ENCODE measurements at places on chromosomes 5 and 9.

DNA sequence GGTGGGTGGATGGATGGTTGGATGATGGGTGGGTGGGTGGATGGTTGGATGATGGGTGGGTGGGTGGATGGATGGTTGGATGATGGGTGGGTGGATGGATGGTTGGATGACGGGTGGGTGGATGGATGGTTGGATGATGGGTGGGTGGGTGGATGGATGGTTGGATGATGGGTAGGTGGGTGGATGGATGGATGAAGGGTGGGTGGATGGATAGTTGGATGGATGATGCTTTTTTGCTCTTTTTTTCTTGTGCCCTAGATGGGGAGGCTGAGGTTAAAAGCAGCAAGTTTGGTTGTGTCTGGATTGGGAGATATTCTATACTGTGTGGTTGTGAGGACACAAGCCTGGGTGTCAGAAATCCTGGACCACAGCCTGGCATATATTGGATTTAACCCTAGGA, 5.4 kb downstream of the LCN12 start:
- no peak for DNase-seq

- DNase-seq = no peak
Measured at GRCh38 chr5:144596517-144596916, 425.8 kb downstream of the KCTD16 start.

DNA sequence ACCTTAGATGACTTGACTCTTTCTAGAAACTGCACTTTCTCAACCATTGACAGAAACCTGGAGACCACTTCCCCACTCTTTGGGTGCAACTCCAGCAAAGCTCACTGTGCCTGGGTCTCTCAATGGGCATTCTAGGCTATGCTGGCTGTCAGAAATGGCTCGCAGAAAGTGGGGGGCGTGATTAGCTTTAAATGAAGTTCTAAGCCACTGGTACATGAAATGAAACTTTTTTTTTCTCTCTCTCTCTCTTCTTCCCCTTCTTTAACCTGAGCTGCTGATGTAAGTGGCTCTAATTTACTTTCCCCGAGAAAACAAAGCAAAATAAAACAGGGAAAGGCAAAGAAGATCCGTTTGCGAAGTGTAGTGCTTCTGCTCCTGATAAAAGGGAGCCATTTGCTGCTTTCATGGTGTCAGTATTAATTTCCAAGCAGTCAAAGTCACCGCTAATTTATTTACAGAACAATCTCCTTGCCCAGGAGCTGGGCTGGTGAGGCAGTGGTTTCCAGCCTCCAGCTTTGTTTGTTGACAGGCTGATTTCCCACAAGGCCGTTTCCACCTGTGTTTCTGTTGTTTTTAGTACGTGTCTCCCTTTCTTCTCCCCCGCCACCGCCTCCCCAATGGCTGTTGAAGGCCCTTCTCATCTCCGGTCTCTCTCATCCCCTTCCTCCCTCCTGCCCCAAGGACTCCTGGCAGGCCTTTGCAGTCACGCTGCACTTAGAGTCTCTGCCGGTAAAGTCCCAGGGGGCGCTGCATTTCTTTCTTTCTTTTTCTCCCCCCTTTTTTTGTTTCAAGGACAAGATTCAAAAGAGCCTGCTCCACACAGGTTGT, 422.9 kb downstream of the EBF1 start:
- DNase-seq = no peak

GRCh38 chr5:14105718-14106410, 37.3 kb upstream of the TRIO start:
- DNase-seq = no peak

GRCh38 chr9:99299211-99300102, 77.4 kb downstream of the SEC61B start:
- no peak for DNase-seq

DNA sequence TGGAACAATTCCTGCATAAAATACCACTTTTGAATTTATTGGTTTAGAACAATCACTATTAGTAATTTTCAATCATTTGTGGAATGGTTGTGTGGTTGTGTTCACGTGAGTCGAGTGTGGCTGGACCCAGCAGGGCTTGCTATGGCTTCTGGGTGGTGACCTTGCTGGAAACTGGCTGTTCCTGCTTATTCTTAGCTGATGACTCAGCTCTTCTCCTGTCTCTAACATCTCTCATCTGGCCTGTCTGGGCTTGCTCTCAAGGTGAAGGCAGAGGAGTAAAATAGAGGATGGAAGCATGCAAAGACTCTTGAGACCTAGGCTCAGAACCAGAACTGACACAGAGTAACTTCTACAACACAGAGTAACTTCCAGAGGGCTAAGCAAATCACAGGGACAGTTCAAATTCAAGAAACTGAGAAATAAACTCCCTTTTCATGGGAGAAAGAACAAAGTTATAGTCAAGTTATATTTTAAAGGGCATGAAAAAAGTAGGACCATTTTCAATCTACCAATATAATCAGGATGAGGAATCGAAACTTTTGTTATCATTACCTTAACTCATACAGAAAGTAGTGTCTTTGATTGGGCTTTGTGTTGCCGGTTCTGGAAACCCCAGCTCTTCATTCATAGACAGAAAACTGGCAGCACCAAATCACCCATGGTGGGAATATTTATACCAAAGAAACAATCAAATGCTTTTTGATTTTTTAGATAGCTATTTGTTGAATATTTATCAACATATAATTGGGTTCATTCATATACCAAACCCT, 665.1 kb downstream of the CDH18 start:
- no peak for DNase-seq

GRCh38 chr9:125757834-125758233, 10.7 kb downstream of the PBX3 start:
- no peak for DNase-seq

GRCh38 chr5:117665121-117665520, 1090.5 kb upstream of the SEMA6A start:
- DNase-seq = no peak

DNA sequence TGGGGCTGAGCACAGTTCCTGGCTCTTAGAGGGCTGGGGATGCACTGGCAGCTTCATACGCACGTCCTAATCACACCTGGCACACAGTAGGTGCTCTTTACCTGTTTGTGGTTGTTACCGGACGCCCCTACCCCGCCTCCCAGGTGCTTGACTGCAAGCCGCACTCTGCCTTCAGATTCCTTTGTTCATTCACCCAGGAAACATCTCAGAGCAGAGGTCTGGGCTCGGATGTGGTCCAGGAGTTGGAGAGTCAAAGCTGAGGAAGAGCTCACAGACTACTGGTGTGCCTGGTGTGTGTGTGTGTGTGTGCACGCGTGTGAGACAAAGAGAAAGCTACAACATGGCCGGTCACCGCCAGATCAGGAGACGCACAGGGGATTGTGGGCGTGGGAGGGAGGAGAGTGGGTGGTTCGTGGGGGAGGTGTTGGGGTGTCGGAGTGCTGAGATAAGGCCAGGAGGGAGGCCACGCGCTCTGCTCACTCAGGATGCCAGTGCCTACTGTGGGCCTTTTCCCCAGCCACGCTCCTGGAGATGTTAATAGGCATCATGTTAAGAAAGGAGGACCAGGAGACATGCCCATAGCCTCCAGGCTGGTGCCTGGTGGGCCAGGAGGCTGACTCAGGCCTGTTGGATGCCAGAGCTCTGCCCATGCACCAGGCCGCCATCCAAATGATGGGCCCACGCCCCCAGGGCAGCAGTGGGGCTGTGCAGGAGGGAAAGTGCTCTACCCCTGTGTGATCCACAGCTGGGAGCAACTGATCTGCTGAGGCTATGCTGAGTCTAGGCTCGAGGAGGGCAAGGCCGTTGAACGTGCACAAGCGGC, 39.9 kb downstream of the CRB2 start:
- no peak for DNase-seq

DNA sequence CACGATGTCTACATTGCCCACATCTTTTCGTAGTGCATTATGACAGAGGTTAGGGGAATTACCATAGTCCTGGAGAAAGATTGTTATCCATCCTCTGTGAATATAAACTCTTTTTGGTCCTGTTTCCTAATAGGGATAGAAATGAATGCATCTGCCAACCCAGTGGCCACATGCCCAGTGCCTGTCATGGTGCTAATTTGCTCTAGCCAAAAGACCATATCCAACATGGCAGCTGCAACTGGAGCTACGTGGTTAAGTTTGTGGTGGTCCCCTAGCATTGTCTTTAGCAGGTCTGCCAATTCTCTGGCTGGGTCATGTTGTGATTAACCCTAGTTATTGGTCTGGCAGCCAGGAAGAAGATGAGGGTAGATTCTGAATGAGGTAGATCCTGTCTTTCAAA, 87.5 kb downstream of the FGF18 start:
- DNase-seq = no peak

GRCh38 chr9:6884101-6884500, 126.3 kb downstream of the KDM4C start:
- DNase-seq = no peak

DNA sequence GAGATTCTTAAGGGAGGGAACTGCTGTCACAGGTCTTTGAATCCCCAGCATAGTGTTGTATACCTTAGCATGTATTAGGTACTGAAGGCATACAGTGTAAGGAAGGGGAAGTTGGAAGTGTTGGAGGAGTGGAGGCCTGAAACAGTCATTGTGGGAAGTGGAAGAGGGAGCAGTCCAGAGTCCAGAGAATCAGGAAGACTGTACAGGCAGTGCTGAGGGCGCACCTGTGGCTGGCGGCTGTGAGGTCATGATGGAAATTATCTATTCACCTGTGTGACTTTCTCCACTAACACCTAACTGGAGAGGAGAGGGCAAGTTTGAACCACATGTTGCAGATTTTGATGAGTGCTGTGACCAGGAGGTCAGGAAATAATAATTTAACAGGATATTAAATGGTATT, 119.7 kb upstream of the NIPBL start:
- no peak for DNase-seq

- no peak for DNase-seq
Measured at GRCh38 chr5:5544094-5544663, 121.7 kb downstream of the ICE1 start.

- no peak for DNase-seq
Measured at GRCh38 chr9:109488791-109489492, 9.2 kb downstream of the PTPN3 start.

DNA sequence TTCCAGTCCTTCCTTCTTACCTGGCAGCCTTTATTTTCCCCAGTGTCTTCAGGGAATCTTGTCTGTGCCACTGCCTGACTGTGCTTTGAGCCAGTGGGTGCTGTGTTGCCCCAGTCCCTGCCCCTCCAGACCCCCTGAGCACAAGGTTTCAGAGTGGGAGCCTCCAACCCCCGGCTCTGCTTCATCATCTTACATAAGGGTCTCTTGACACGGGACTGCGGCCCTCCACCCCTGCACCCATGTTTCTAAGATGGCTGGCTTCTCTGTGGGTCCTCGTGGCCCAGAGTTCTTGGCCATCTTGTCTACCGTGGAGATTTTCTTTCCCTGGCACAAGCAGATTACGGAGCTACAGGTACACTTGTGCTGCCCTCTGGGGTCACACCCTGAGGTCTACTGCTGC, 194.1 kb downstream of the CACNA1B start:
- DNase-seq = no peak

DNA sequence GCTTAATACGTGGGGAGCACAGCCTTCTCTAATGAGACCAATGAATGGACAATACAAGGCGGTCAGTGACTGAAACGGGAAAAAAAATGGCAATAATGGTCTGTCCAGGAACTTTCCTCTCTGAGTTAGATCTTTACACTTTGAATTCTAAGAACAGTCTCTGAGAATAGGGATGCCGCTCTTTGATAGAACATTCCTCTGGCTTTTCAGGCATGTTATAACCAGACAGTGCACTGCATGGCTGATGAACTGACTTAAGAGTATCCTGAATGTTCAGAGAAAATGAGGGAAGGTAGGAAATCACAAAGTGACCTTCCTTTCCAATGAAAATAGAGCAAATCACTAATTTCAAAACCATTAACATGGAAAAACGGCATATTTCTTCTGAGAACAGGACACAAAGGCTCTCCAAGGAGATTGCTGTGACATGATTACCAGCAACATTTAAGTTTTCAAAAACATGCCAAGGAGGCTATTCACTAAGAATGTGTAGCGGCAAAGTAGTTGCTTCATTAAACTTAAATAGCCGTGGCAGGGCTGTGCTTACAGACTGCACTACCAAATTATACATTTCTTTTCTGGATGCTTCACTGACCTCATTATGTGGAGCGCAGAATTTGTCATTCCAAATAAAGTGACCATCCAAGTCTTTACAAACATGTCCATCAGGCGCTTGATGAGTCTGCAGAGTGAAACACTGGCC, 105.9 kb downstream of the MARCHF3 start:
- DNase-seq = no peak

DNA sequence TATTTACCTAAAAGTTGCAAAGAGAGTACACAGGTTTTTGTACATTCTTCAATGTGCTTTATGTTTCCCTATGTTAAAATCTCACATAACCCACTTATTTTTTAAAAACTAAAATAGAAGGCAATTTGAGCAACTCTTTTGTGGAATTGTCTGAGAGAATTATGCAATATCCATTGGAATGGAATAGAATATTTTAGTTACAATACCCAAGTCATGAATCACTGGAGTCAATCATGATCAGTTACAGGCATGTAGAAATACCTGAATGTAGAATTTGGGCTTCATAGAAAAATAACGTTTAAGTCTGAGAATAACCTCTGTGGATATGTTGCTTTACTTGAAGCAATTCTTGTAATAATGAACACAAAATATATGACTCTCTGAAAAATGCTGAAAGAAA, 143.3 kb downstream of the FGF10 start:
- DNase-seq = no peak

DNA sequence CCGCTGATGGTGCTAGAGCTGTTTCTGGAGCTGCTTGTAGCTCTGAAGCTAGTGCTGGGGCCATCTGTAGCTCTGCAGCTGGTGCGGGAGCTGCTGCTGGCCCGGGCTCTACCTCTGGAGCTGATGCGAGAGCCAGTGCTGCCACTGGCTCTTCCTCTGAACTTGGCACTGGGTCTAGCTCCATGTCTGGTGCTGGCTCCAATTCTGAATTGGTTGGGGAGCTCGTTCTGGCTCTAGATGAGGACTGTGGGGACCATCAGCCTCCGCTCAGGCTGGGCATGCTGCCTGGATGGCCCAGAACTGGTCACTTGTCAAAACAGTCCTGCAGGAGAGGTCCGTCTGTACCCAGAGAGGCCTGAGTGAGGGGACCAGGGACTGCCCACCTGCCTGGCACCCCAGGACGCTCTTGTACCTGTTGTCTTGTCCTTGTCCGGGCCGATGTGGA, 21.5 kb downstream of the OBP2B start:
- no peak for DNase-seq

- DNase-seq = no peak
Measured at GRCh38 chr5:37477426-37477825, 98.3 kb downstream of the WDR70 start.

- DNase-seq = no peak
Measured at GRCh38 chr9:107465467-107466451, 23.8 kb downstream of the KLF4 start.

DNA sequence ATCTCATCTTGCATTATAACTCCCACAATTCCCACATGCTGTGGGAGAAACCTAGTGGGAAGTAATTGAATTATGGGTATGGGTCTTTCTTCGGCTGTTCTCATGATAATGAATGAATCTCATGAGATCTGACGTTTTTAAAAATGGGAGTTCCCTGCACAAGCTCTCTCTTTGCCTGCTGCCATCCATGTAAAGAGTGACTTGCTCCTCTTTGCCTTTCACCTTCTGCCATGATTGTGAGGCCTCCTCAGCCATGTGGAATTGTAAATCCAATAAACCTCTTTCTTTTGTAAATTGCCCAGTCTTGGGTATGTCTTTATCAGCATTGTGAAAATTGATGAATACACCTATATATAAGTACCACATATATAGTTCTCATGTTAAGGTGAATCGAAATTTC, 961.7 kb upstream of the COX7C start:
- DNase-seq = no peak

- DNase-seq = no peak
Measured at GRCh38 chr9:134344068-134344799, 18.0 kb downstream of the RXRA start.

All from stimulated activated CD8-positive, alpha-beta memory T cell treated with anti-CD3 and anti-CD28 coated beads, Interleukin-7, amount 100 ng/mL, for 1 hour (primary cell).